A549 treated with dexamethasone at 1 μM for 4 hours (cell line): ENCODE measurements at places on chromosomes 6 and 20. TPM values are rescaled to one million over a fixed set of nuclear protein-coding genes. Genes with fewer than 3 reads are reported as not detected.

The HLA-DRB1 gene
- 0.09 TPM in 1 of 5 replicates, not detected in the others for total RNA-seq

The CAGE1 gene
- 0.04 to 0.05 TPM in 2 of 5 replicates, not detected in the others for total RNA-seq

The RAET1E gene
- total RNA-seq: 1.8 to 3.1 TPM (median 2.8 TPM) in 5 replicates

The MYMX gene
- not detected in 5 replicates for total RNA-seq

The WFDC10B gene
- total RNA-seq: not detected in 5 replicates

The STX11 gene
- 1.8 to 2.5 TPM (median 2.4 TPM) in 5 replicates for total RNA-seq

The ADGRF5 gene
- 0.01 TPM in 1 of 5 replicates, not detected in the others for total RNA-seq

The ACTL10 gene
- not detected in 5 replicates for total RNA-seq

The KIAA1755 gene
- 0.13 to 0.26 TPM (median 0.18 TPM) in 5 replicates for total RNA-seq

The IGF2R gene
- 29.0 to 37.7 TPM (median 33.6 TPM) in 5 replicates for total RNA-seq

The COQ3 gene
- total RNA-seq: 9.3 to 13.3 TPM (median 10.7 TPM) in 5 replicates

The CFAP206 gene
- 0.31 to 0.57 TPM (median 0.38 TPM) in 5 replicates for total RNA-seq

The GRIK2 gene
- 0.43 to 0.61 TPM (median 0.51 TPM) in 5 replicates for total RNA-seq
